ENCODE measurements at places on chromosomes 1 and 21. TPM values are rescaled to one million over a fixed set of nuclear protein-coding genes. Genes with fewer than 3 reads are reported as not detected.

- no peak for DNase-seq
Measured at GRCh38 chr1:113895098-113895497, 7.7 kb upstream of the BCL2L15 start.

The CA14 gene
- polyA plus RNA-seq = 28.3 TPM

DNA sequence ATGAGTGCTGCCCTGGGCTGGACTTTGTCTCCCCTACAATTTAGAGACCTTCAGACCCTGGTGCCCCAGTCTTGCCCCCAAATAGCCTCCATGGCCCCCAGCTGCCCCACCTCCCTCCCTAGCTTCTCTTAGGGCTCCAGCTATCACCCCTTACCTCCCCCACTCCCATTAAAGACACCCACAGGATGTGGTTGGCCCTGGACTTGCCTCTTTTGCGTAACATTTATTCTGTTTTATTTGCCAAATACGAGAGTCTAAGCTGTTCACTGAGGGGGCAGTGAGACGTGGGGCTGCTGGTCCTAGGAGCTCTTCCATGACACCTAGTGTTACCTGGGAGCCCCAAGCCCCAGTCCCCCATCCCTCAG lies 4.5 kb downstream of the ZC3H12A start:
- no peak for DNase-seq

DNA sequence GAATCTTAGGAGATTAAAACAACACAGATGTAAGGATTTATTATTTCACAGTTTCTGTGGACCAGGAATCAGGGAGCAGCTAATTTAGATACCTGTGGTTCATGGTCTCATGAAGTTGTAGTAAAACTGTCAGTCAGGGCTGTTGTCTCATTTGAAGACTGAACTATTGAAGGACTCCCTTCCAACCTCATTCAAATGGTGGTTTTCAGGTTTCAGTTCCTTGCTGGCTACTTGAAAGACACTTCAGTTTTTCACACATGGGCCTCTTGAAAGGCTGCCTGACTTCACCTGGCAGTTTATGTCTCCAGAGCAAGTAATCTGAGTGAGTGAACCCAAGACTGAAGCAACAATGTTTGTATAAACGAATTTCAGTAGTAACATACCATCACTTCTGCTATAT lies 915.9 kb downstream of the PLA2G4A start:
- DNase-seq = no peak

DNA sequence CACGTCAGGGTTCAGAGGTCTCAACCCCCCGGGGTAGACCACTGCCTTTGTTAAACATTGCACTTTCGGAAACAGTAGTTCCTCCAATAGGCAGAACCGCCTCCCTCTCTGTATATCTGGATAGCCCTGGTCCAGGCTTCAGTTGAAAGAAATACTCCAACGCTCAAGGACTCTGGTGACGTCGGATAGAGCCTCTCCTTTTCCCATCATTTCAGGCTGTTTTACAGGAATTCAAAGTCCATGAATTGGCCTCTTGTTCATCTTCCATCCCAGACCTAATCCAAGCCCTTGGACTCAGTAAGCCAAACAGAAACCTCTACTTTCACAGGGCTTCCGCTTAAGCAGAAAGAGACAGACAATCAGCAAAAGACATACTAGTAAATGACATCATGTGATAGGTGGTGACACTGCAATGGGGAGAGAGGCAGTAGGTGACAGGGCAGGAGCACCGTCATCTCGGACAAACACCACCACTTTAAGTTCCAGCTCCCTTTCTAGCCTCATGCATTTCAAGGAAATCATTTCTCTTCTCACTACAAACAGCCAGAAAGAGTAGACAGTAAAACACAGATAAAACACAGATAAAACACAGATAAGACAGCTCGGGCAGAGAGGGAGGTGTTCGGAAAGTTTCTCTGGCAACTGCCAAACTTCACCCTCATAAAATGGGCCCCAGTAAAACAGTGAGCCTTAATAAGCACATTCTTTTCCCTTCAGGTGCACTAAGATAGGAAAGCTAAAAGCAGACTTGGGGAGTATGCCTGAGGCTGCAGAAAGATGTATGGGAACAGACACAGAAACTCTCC lies 2.3 kb upstream of the PLA2G2A start:
- DNase-seq = no peak
